Stimulated activated naive CD4-positive, alpha-beta T cell treated with Interleukin-2 at 50 U/mL for 16 hours (primary cell): ENCODE measurements at places on chromosomes 16 and 17.
A peak's percentile ranks its signal among the peaks of the same experiment; 100 is the strongest.

DNA sequence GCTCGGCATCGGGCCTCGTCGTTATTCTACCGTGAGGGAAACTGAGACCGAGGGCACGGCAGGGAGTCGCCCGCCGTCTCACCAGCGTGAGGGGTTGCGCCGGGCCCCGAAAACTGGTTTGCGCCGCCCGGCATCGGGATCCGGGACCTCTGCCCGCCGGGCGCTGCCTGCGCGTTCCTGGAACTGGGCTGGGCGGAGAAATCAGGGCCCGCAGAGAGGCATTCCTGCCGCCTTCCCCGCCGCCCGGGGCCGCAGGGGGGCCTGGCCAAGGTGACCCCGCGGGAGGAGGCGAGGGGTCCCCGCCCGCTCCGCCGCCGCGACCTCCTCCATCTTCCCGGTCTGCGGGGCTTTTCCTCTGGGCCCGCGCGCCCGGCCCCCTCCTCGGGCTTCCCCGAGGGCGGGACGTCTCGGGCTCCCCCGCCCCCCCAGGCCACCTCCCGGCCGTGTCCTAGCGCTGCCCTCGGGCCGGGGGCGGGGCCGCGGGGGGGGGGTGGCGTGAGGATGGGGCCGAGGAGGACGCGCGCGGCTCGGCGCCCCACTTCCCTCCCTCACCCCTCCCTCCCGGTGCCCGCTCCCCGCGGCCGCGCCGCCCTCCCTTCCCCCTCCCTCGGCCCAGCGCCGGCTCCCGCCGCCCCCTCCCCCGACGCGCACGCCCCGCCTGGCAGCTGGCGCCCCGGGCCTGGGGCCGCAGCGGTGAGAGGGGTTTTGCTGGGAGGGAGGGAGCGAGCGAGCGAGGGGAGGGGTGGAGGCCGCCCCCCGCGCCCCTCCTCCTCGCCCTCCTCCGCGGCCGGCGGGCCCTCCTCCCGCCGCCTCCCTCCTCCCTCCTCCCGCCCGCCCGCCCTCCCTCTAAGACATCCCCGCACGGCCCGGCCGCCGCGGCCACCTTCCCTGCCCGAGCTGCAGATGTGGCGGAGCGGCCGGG lies at the start of gene GLIS2:
Gene GLIS2, plus strand, starts transcription at position 882 of the 922 bp plus-strand sequence. CDS start 16,214 bp downstream, outside the sequence.
- peak; percentile 33 for DNase-seq

GRCh38 chr17:43755389-43755875 lies 3.2 kb downstream of the SOST start:
- DNase-seq: no peak

DNA sequence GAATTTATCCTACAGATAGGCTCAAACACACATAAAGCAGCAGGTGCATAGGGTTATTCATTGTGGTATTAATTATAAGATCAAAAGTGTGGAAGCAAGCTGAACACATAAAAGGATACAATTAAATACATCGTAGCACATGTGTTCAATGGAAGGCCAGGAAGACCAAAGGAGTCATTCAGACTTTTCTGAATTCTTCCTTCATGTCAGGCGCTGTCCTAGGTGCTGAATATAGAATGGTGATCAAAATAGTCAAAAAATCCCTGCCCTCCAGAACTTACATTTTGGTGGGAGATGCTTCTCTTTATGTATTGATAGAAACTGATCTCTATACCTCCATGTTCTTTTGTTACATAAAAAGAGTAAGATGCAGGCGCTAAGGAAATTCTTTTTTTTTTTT lies 439.0 kb upstream of the ASIC2 start:
- DNase-seq: no peak

DNA sequence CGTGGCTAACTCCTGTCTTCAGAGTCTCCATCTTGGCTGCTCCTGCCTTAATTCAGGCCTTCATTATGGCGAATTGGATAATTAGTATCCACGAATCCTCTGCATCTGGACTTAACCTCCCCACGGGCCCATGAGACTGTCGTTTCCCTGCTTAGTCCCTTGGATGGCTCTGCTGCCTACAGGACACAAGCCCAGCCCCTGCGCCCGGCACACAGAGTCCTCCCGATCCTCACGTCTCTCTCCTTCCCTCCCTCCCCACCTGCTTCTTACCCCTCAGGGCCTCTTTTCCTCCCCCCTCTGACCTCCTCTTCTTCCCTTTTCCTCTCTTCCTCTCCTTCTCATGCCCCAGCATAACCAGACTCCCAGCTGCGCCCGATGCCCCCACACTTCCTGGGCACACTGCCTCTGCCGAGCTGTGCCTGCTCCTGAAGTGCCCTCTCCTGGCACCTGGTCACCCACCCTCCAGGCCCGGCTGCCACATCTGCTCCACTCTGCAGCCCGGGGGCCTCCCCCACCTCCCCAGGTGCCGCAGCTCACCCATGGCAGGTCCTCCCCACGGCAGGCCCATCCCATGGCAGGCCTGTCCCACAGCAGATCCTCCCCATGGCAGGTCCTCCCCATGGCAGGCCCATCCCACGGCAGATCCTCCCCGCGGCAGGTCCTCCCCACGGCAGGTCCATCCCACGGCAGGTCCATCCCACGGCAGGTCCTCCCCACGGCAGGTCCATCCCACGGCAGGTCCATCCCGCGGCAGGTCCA lies 45.9 kb downstream of the RPH3AL start:
- DNase-seq: no peak

- no peak for DNase-seq
Observed at GRCh38 chr17:32485261-32486110, 1.3 kb upstream of the CDK5R1 start.

GRCh38 chr17:79023886-79024771 lies at the start of gene C1QTNF1:
Gene C1QTNF1 (plus strand): TSS chr17:79024169. CDS start chr17:79043969, 19,800 bp downstream.
- DNase-seq: peak; percentile 37

GRCh38 chr17:6603744-6604325 lies 36.7 kb downstream of the KIAA0753 start:
- DNase-seq: no peak

DNA sequence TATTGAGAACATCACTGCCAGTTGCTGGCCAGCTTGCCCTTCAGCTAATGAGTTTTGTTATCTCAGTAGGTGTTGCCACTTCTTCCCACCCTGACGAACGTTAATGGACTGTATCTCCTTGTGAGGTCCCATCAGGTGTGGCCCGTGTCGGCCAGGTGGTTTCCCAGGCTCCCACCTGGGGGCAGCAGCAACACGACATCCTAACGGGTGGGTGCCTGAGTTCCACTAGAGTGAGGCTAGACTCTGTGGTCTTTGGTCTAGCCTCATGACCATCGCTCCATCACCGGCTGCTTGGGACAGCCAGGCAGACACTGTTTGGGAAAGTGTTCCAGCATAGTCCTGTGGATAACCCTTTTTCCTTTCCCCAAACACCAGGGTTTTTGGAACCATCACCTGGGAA lies 45.6 kb upstream of the LCMT1 start:
- DNase-seq: no peak

GRCh38 chr16:73000020-73000906 lies 47.7 kb downstream of the ZFHX3 start:
- DNase-seq: no peak

GRCh38 chr16:54173490-54173889 lies 113.1 kb downstream of the IRX3 start:
- DNase-seq: no peak

GRCh38 chr16:69260019-69260418 lies 51.1 kb upstream of the VPS4A start:
- no peak for DNase-seq

GRCh38 chr17:61450641-61451537 lies 1.3 kb upstream of the TBX4 start:
- DNase-seq: no peak

DNA sequence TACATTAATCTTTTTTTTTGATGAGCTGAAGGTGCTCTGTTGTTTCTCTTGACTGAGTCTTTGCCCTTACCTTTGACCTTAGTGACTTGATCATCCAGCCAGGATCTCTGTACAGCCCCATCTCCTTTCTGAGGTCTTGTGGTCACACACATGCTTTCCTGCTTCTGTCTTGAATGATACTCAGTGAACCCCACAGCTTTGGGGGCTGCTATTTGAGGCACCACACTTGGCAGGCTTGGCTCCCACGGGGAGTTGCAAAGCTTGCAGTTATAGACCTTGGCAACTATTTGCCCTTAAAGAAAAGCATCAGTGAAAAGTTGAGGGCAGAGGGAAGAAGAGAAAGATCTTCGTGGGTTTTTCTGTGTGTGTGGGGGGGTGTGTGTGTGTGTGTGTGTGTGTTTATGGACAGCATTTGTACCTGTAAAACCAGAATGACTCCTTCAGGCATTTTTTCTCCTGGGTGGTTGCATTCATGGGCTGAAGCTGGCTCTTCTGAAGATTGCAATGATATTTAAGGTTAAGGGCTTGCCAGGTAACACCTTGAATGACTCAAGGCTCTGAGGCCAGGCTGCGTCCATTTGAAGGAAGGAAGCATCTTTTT lies 101.6 kb downstream of the MSI2 start:
- no peak for DNase-seq

DNA sequence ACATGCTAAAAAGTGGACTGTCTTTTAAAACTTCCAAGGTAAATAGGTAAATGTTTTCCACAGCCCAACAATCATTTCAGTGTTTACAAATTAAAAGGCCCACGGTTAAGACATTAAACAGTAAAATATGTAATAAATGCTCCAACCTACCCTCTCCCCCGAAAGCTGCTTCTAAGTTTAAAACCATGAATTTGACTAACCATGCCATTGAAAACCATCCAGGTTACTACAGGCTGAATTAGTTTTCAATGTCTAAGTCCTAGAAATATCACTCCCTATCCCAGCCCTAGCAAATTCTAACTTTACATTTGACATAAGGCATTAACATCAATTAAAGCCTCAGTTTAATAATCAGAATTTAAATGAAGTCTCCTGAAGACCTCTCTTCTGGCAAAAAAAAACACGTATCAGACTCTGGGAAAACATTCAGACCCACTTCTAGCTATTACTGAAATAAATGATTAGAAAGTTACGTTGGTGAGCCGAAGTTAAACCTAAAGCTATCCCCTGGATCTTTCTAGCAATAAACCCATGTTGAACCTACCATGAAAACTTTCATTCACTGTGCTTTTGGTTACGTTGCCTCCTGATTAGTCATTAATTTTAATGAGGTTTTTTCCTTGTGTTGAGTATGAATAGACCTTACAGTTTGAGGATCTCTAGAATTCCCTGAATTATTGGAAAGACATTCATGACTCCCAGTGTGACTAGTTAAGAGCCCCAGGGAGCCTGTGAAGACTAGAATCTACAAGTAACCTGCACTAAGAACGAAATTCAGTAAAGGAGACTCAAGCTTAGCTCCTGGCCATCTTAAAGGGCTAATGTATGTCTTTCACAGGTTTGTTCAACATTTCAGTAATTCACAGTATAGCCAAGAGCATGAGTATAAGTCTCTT lies 1.7 kb upstream of the POLG2 start:
- DNase-seq: no peak

DNA sequence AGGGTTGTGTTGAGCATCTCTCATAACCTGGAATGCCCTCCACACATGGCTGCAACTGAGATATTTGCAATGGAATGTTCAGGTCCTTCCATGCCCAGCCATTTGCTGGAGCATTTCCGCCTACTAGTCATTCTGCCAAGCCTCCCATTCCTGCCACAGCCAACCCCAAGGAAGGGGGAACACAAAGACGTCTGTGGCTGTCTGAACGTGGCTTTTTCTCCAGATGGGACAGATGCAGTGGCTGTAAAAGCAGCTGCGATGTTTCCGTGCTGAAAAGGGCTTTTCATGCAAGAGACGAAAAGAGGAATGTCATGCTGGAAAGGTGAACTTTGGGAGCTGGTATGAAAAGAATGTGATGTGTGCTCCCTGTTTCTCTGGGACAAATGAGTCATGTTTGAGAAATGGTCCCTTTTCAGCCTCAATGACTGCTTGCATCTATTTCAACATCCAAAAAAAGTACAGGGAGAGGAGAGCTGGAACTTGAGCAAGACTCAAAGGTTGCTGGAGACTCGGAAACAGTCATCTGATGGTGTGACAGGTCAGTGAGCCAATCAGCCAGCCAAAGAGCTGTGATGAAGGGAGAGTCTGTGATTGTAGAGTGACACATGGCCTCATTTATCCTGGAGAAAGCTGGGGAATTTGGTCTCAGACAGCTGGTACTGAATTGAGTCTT lies 208.9 kb downstream of the SHISA9 start:
- no peak for DNase-seq
